ENCODE measurements at places on chromosomes 5 and 9.

GRCh38 chr9:97041898-97042297 is 3.0 kb upstream of the CTSV start:
- no peak for DNase-seq

DNA sequence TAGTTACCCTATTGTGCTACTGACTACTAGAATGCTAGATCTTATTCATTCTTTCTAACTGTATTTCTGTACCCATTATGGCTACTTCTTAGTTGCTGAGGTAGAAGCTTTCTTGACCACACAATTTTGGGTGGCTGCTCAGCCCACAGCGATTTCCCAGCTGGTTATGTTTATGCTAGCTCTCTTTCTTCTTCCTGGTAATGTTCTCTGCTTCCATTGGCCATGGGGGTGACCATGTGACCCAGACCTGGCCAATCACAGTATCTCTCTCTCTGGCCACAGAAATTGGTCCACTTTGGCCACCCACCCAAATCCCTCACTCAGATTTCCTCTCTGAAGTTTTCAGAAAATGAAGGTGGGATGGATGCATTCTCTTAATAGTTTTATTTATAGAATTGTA is 427.9 kb upstream of the CLINT1 start:
- DNase-seq, result no peak

GRCh38 chr5:137075163-137075970 is 423.8 kb downstream of the SPOCK1 start:
- DNase-seq, result no peak

DNA sequence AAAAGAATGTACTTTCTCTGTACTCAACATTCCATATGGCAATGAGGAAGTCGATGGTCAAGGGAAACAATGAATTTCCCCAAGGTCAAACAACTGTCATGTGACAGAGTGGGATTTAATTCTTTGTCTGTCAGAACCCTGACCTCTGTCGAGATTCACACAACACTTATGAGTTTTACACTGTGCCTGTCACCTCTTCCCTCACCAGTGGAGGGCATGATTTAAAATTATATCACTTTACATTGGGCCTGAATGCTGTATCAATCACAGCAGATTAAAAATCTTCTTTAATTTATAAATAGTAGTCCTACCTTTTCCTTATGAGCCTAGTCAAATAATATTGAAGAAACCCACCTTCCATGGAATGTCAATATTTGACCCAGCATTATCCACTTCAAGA is 276.7 kb downstream of the CDH10 start:
- DNase-seq, result no peak

- no peak for DNase-seq
These were observed 8.4 kb upstream of the SAP30L start for GRCh38 chr5:154437281-154437965.

GRCh38 chr9:118252027-118252426 is 547.8 kb downstream of the TLR4 start:
- no peak for DNase-seq

DNA sequence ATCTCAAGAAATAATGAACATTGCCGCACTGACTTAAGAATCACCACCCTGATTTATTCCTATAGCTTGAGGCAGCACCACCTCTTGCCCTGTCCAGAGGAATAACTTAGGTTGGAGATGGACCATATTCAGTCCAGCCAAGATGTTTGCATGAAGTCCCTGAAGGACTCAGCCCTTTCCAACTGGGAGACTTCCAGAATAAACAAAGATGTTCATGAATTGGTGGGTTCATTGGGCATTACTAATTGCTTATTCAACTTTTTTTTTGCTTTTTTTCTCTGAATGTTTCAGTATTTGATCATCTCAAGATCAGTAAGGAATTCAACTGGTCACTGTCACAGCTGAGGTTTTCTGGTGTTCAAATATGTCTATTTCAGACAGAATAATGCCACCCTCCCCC is 470.6 kb downstream of the CCDC171 start:
- no peak for DNase-seq

DNA sequence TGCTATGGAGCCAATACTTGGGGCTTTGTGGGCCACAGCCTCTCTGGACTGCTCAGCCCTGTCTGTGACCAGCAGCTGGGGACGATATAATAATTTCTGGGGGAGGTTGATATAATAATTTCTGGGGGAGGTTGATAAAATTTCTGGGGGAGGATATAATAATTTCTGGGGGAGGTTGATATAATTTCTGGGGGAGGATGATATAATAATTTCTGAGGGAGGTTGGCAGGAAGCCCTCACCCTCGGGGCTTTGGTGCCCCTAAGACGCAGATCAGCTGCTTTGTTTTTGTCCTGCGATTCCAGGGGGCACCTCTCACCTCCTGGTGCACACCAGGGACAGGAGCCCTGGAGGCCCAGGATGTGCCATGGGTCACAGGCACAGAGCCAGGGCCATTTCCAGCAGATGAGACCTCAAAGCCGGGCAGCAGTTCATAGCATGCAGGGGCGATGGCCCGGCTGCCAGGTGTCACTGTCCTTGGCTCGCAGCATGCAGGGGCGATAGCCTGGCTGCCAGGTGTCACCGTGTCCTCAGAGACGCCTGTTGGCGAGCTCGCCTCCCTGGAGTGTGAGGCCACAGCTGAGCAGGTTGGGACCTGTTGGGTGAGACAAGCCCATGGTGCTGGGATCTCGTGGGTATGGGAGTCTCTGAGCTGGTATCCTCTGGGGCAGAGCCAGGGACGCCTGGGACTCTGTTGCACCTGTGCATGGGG is 3.8 kb upstream of the TOR4A start:
- DNase-seq, result no peak

DNA sequence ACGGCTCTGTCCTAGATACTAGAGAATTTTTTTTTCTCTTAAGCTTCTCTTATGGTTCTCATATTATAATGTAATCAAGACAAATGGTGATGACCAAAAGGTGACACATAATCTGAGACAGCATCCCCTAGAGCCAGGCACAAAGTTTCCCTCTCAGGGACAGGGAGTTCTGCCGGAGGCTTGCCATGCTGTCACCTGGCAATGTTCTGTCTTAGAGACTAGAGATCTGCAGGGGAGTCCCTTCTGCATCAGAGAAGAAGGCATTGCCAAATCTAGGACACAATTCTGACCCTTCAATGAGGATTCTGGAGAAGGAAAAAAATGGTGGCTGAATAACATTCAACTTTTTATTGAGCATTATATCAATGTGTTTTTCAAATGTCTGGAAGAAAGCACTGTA is 261.2 kb upstream of the TRPC7 start:
- DNase-seq, result no peak

DNA sequence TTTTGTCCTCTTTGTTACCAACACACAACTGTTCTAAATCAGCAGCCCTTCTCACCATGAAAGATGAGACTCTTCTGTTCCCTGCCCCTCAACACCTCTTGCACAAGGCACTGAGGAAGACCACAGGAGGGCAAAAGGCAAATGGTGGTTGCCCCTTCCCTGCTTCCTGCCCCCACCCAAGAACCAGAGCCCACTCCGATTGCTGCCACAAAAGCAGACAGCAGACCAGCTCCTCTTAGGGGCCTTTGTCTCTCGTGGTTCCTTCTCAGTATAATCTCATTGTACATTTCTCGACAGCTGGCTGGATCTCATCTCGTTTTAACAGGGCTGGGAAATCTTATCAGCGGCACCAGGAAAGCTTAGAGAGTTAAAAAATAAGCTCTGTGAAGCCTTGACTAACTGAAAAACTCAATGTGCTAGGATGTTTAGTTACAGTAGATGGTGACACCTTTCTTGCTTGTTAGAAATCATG is 1.1 kb downstream of the MVB12B start:
- DNase-seq, result no peak

DNA sequence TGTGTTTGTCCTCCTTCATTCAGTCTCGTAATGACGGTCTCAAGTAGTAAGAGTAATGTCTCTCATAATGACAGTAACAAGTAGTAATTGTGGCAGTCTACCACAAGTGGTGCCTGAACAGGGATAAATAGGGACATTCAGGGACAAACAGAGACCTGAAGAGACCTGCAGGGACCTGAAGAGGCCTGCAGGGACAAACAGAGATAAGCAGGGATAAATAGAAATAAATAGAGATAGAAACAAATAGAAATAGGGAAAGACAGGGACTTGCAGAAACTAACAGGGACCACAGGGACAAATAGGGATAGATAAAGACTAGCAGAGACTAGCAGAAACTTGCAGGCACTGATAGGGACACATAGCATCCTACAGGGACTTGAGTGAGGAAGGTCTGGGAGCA is 7.9 kb downstream of the UGT3A2 start:
- DNase-seq, result no peak

DNA sequence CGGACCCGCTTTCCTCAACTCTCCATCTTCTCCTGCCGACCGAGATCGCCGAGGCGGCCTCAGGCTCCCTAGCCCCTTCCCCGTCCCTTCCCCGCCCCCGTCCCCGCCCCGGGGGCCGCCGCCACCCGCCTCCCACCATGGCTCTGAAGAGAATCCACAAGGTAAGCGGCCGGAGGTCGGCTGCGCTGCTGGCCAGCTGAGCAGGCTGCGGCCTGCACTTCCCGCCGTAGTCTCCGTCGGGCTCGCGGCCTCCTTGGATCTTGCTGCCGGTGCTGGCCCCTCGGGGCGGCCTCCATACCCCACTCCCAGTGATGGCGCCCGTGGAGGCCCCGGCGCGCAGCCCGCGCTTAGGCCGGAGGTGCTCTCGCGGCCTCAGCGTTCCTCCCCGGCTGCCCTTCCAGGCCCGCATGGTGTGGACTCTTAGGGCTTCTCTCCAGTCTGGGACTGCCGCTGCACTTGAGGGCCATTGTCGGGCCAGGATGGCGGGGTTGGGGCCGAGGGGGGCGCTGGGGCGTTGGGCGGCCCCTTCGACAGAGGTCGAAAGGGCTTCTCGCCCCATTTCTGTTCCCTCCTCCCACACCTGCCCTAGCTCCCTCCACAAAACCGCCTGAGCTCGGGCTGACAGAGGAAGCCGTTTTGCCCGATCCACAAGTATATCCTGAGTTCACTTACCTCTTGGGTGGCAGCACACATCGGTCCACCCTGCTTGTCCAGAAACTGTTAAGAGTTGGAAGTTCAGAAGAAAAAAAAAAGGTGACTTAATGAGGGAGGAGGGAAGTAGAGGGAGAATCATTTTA is 714 bp downstream of the UBE2D2 start:
- no peak for DNase-seq

- DNase-seq, result no peak
These were observed 34.2 kb downstream of the AOPEP start for GRCh38 chr9:94760660-94761059.

DNA sequence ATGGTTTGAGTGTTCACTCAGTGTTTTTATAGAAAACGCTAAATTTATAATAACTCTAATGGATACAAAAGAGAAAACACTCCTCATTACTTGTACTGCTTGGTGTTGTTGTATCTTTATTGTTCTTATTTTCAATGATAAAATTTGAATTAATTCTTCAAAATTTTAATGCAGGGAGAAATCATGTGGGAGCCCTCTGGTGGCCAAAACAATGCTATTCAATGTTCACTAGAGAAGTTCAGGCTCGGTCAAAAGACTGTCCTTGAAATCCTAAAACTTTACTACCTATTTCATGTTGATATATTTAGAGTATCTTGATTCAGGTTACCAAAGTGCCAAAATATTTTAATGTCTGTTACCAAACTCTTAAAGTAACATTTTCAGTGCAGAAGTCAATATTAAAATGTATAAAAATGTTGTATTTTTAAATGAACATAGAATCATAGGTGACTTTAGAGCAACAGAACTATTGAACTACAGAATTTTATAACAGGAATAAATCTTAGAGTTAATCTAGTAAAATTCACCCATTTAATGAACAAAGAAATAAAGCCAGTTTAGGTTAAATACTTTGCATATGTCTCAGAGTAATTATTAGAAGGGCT is 1259.8 kb downstream of the PTPRD start:
- no peak for DNase-seq

DNA sequence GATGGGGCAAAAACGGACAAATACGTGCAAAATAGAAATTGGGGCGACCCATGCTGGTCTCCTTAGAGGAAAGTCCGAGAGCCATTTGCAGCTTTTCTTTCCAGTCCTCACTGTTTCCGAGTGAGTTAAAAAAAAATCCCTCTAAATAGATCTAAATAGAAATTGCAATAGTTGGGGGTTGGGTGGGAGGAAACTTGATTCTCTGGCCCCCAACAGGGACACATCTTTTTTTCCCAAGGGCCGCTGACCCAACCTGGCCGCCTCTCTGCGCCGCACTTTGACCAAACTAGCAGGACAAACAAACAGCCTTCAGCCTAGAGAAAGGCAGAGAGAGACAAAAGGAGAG is 2.8 kb upstream of the NKX2-5 start:
- no peak for DNase-seq

- DNase-seq, result no peak
These were observed 249.7 kb upstream of the MAP3K1 start for GRCh38 chr5:56565644-56566043.

GRCh38 chr5:79173626-79174025 is 62.0 kb downstream of the BHMT start:
- no peak for DNase-seq

GRCh38 chr9:105055917-105056316 is 128.0 kb upstream of the ABCA1 start:
- no peak for DNase-seq

- no peak for DNase-seq
These were observed 123.9 kb upstream of the SLIT3 start for GRCh38 chr5:169424670-169425378.

GRCh38 chr9:117412006-117412715 is 2.7 kb downstream of the ASTN2 start:
- no peak for DNase-seq

GRCh38 chr9:123513554-123513953 is 157.6 kb downstream of the CRB2 start:
- no peak for DNase-seq

DNA sequence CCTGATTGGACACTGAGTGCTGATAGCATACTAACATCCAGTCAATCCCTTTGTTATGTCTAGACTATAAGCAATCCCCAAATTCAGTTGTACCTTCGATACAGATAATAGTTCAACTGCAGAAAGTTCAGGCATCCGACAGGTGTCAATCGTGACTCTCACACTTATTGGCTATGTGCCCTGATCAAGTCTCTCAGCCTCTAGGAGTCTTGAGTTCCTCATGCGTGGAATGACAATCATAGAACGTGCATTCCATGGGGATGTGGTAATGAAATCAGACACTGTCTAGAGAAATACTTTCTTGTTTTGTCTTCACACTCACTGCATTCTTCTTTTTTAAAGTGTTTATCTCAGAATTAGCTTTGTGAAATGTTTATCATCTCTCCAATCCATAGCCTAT is 4.8 kb downstream of the ANKRD34B start:
- no peak for DNase-seq

- DNase-seq, result no peak
These were observed 25.6 kb downstream of the CAMK2A start for GRCh38 chr5:150263801-150264621.

GRCh38 chr5:88425124-88425523 is 156.5 kb upstream of the TMEM161B start:
- no peak for DNase-seq

DNA sequence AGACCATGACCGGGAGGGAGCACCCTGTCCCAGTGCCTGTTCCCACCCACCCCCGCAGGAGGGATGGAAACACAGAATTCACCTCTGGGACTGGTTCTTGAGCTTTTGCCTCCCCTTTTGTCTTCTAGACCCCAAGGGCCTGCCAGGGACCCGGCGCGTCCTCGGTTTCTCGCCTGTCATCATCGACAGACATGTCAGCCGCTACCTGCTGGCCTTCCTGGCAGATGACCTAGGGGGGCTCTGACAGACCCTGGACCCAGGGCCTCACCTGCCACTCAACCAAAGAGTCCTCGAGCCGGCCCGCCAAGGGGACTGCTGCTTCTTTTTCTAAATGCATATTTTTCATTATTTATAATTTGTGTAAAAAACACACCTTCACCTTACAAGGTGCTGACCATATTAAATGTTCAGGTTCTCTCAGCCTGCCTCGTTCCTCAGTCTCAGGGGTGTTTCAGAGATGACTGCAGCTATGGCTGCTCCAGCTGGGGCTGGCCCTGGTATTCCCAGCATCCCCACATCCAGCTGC is 16.9 kb downstream of the CARD19 start:
- no peak for DNase-seq

All from central memory CD4-positive, alpha-beta T cell (primary cell).